ENCODE measurements at places on chromosomes 12 and 14.
A peak's percentile ranks its signal among the peaks of the same experiment; 100 is the strongest.

DNA sequence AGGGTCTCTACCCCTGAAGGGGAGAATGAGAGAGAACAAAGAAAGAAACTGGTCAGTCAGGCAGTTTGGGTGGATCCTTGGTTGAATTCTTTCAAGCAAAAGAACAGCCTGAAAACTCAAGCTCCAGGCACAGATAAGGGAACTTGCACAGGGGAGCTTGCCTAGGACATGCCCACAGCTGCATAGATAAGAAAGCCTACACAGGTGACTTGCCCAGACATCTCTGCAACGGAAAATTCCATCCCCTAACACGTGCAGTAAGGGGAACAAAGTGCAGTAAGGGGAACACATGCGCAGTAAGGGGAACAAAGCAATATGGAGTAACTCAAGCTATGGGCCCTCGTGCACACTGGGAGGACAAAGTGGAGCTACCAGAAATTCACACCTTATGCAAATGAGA is 540.1 kb upstream of the MIS18BP1 start:
- no peak for DNase-seq

DNA sequence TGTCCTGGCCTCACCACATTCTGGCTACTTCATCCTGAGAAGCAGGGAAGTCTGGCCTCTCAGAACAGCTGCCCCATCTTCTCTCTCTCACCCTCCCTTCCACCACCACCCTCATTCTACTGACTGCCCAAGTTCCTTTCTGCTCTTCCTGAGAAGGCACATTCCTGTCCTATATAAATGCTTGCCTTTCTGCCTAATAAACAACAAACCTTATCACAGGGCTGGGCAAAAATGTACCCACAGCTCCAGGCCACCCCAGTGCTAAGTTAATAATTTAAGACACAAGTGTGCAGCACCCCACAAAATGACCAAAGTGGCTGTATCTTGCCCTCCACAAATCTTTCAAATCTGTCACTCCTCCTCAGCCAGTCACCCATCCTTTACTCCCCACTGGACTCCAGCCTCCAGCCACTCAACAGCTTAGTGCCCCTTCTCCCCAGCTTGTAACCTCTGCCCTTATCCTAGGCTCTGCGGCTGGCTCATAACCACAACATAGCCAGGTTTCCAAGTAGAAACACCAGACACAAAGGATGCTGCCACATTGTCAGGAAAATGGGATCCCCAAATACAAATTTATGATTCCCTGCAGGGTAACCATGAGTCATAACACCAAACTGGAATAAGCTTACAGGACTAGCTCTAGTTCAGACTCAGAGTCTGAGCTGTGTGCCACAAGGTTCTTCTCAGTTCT is 15.0 kb downstream of the OXA1L start:
- DNase-seq, result no peak

DNA sequence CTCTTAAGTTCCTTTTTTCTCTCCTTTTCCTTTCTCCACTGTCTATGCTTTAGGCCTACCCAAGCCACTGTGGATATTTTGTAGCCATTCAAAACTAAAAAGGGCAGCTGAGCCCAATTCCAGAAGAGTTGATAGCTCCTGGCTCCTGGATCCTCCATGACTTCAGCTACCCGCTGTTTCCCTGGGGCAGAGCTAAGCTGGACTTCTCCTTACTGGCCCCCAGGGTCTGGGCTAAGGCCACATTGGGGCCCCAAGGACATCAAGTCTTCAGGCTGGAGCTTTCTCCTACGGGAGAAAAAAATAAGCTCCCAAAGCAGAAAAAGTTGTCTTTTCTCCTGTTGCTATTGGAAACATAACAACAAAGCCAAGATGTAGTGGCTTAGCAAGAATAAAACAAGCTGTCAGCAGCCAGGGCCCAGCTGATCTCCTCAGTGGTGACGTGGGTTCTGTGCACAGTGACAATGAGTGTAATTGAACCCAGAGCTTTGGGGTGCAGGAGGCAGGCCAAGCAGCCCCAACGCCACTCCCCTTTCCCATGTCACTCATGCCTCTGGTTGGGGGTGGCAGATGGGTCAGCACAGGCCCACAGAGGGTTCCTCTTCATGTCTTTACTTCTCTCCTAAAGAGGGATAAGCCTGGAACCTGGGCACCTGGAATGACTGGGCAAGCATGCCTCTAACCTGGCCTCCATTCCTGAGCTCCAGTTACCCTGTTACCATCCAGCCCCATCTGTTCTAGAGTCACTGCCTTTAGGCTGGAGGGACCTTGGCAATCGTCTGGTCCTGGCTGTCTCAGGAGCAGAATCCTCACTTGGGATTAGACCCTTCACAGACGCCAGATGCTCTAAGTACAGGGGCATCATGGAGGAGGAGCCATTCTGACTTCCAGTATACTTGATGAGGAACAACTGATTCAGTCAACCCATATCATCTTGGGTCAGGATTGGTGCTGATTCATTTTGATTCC is 171.2 kb downstream of the ZFP36L1 start:
- DNase-seq, result no peak

DNA sequence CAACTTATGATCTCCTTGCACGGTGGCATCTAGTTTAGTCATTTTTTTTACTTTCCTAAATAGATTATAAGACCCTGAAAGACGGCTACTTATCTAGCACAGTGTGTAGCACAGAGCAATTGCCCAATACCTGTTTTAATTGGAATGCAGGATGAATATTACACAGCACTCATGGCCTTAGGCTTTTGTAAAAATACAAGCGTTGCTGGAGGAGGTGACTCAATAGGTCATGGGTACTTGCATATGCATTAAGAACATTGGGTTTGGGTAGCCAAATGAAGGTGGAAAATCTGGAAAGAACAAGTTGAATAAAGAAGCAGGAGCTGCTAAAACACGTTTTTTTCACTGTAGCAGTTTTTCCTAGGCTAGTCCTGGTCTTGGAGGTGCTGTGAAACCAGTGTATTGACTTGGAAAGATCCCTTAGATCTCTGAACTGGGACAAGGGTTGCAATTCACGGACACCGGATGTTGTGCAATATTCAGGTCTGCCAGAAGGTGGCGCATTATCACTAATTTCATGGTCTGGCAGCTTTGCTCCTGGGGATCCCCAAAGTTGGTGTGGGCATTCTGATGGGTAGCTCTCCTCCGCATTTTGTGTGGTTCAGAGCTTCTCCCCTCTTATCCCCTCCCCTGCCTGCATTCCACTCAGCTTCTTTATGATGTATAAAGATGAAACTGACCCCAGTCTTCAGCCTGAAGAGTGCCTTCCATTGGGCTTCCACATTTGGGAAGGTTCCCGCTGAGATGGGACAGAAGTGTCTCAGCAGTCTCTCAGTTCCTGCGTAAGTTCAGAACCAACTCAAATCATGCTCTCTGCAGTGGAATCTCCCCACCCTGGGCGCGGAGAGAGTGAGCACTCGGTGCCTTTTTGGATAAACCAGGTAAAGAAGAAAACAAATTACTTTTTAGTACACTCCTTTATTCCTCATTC is 278.3 kb downstream of the NRXN3 start:
- peak; percentile 66 for DNase-seq

GRCh38 chr14:104350463-104351185 is 212.2 kb downstream of the KIF26A start:
- DNase-seq, result peak; percentile 65

DNA sequence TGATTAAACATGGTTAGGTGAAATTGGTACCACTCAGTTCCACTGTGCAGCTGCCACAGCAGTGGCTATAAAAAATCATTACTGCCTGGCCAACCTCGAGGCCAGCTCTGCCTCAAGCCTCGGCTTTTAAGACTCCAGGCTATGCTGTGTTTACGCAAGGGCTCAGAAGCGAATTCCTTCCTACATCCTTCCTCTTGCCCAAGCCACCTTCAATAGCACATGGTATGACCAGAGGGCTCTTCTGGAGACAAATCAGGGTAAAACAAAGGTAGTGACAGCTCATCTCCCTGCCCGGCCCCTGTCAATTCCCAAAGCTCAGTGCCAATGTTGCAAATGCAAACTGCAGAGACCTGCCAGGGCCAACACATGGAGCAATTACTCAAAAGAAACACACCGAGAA is 31.9 kb downstream of the NUAK1 start:
- peak; percentile 41 for DNase-seq

GRCh38 chr14:100317912-100318808 is 5.0 kb upstream of the SLC25A47 start:
- DNase-seq, result no peak

- DNase-seq, result no peak
Observed at GRCh38 chr12:33834672-33835071, 187.6 kb upstream of the ALG10 start.

GRCh38 chr12:30902001-30902400 is 24.5 kb upstream of the TSPAN11 start:
- DNase-seq, result no peak

GRCh38 chr12:33988197-33988805 is 34.0 kb upstream of the ALG10 start:
- no peak for DNase-seq

DNA sequence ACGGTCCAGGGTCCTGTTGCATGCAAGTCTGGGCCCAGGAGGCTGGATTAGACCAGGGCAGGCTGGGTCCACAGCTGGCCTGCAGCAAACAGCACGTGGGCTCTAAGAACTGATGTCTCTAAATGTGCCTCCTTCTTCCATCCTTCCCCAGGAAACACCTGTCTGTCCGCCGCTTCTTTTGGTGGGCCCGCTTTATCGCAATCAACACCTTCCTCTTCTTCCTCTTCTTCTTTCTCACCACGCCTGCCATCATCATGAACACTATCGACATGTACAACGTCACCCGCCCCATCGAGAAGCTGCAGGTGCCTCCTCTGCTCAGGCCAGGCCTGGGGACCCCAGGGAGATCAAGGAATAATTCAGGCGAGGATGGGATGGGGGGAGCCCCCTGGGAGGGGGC is 28.3 kb downstream of the NGB start:
- no peak for DNase-seq

DNA sequence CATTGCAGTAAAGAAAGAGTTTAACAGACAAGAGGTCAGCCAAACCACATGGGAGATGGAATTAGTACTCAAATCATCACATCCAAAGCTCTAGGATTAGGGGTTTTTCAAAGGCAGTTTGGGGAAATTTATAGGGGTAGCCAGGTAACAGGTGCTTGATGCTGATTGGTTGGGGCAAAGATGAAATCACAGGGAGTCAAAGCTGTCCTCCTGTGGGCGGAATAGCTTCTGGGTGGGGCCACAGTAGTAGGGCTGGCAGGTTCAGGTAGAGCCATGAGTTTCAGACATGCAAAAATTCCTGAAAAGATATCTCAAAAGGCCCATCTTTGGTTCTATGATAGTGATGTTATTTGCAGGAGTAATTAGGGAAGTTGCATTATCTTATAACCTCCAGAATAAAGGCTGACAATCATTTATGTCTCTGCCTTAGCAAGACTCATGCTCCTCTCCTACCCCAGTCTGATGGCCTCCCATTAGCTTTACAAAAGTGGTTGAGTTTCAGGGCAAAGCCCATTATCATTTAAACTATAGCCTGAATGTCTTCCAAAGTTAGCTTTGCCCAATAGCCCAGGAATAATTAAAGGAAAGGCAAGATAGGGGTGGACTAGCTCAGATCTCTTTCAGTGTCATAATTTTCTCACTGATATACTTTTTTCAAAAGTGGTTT is 42.1 kb upstream of the CNTN1 start:
- no peak for DNase-seq

GRCh38 chr12:97461553-97461952 is 1.1 kb upstream of the RMST start:
- peak; percentile 81 for DNase-seq

DNA sequence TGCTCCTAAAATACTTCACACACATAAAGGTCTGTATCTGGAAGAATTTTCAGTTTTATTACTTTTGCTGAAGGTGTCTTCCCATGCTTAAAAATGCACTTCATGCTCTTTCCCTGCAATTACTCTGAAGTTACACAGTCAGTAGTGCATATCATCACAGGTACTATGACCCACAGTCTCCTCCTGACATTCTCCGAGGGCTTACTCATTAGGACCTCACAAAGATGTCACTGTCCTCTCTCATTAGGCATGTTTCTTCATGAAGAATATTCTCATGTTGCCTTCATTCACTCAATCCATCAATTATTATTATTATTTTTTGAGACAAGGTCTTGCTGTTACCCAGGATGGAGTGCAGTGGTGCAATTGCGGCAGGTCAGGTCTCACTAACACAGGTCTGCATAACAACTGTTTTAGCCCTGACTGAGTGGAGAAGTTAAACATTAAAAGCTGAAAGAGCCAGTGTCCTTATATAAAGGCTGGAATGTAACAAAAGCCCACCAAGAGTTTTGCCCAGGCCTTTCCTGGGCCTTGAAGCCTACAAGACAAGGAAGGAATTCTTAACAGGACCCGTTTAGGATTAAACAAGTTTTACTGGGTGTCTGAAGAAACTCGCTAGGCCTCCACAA is 119.5 kb upstream of the WSCD2 start:
- no peak for DNase-seq

DNA sequence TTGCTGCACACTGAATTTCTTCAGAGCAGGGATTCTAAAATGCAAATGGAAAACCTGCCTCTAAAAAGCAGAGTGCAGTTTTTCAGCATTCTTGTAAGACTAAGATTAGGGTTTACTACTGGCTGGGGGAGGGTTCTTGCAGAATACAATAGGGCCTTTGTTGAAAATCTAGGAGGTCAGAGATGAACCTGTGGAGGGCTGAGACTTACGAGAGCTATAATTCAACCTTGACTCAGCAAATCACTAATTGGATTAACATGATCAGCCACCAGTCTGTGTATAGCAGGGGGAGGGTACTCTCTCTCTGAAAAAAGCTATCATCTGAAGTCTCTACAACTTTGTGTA is 92.6 kb upstream of the HIF1A start:
- no peak for DNase-seq

DNA sequence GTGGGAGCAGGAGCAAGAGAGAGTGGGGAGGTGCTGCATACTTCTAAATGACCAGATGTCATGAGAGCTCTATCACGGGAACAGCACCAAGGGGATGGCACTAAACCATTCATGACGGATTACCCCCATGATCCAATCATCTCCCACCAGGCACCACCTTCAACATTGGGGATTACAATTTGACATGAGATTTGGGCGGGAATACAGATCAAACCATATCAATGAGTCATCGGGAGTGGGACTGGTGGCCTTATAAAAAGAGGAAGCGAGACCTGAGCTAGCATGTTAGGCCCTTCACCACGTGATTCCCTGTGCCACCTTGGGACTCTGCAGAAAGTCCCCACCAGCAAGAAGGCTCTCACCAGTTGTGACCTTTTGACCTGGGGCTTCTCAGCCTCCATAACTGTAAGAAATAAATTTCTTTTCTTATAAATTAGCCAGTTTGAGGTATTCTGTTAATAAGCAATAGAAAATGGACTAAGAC is 28.7 kb downstream of the COX8C start:
- no peak for DNase-seq

- DNase-seq, result no peak
Observed at GRCh38 chr14:52987514-52987913, 36.7 kb upstream of the FERMT2 start.

Data from NCI-H1092 treated with DMSO at 0.1 percent for 48 hours (cell line).